ENCODE measurements at places on chromosomes 5 and 9.

DNA sequence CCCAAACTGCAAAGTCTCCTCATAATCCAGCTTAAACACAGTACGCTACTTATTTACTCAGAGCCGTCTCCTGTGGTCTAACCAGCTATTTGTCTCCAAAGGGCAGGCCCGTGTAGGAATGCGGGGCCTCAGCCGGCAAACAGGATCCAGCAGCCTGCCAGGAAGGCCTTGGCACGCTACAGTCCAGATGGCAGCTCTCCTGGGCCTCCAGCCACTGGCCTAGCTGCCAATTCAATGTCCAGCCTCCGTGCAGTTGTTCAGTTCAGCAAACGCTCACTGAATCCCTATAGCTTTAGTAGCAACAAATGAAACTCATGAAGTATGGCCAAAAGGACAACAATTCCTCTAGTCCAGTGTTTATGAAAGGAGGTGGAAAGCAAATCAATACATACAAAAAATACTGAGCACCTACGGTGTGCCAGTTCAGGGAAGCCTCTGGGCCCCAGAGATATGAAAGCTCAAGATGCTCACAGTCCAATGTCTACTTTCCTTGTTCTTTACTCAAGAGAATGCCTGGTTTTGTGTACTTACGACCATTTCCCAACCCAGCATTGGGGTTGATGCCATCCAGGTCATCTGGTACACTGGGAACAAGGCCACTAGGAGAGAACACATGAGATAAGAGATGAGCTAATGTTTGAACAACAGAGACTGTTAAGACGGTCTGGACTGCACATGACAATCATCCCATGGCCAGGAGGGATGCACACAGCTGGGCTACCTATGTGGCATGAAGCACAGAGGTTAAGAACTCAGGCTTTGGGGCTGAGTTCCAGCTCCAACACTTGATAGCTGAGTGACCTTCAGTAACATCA, 8.3 kb downstream of the CDK5RAP2 start:
- DNase-seq: peak; percentile 53

GRCh38 chr5:132607095-132607494, 50.3 kb downstream of the RAD50 start:
- DNase-seq: no peak

DNA sequence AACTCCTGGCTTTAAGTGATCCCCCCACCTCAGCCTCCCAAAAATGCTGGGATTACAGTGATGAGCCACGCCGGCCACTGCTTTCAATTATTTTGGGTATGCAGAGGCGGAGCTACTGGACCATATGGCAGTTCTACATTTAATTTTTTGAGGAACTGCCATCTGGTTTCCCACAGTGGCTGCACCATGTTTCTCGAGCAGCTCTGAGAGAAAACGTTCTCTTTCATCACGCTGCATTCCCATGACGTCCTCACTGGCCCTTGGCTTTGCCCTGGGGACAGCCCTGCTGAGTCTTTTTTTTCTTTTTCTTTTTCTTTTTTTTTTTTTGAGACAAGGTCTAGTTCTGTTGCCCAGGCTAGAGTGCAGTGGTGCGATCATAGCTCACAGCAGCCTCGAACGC, 35.5 kb upstream of the GRHPR start:
- no peak for DNase-seq

GRCh38 chr5:150469718-150470469, 20.4 kb upstream of the RPS14 start:
- DNase-seq: peak; percentile 95

DNA sequence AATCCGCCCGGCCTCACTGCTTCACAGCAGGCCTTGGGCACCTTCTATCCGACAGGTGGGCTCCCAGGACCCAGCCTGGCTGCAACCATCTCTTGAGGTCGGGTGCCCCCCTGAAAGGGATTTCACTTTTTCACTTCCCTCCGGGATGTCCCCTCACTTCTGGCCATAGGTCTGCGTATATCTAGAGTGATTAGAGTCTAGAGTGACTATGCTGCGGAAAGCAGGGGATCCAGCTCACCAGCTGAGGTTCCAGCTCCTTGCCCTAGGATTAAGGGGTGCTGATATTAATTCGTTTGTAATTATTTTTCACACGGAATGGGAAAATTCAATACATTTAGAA, 3.1 kb downstream of the DMRT2 start:
- no peak for DNase-seq

DNA sequence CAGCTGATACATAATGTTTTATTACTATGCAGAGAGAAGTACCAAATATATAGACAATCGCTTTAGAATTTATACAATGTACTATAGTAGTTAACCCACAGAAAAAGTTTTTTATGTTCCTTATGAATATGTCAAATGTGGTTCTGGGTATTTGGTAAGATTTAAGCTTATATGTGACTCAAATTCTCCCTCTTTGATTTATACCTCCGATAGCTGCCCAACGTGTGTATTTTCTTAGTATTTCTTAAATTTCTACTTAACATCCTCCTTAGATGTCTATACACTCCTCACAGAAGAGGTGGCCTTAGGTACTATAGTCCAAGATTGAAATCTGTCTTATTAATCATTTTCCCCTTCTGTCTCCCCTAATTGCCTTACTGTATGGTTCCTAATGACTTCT, 138.6 kb upstream of the TNFAIP8 start:
- DNase-seq: no peak

GRCh38 chr5:149680810-149681221, 49.3 kb upstream of the PPARGC1B start:
- DNase-seq: no peak

GRCh38 chr9:129084087-129084486, 3.2 kb downstream of the DOLPP1 start:
- no peak for DNase-seq

DNA sequence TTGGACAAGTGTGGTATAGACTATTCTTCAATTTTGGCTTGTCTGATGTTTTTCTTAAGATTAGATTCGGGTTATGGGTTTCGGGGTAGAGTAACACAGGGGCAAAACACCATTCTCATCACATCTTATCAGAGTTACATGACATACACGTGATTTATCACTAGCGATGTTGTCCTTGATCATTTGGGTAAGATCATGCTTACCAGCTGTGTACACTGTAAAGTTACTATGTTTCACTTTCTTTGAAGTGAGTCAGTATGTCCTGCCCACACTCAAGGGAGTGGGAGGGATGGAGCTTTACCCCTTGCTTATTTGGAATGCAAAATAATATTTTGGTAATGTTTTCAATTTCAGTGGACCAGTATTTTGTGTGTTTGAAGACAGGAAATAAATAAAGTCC, 101.8 kb upstream of the TAF11L2 start:
- DNase-seq: no peak

- DNase-seq: no peak
These were observed 325.1 kb downstream of the SPATA31D1 start for GRCh38 chr9:82313697-82314096.

DNA sequence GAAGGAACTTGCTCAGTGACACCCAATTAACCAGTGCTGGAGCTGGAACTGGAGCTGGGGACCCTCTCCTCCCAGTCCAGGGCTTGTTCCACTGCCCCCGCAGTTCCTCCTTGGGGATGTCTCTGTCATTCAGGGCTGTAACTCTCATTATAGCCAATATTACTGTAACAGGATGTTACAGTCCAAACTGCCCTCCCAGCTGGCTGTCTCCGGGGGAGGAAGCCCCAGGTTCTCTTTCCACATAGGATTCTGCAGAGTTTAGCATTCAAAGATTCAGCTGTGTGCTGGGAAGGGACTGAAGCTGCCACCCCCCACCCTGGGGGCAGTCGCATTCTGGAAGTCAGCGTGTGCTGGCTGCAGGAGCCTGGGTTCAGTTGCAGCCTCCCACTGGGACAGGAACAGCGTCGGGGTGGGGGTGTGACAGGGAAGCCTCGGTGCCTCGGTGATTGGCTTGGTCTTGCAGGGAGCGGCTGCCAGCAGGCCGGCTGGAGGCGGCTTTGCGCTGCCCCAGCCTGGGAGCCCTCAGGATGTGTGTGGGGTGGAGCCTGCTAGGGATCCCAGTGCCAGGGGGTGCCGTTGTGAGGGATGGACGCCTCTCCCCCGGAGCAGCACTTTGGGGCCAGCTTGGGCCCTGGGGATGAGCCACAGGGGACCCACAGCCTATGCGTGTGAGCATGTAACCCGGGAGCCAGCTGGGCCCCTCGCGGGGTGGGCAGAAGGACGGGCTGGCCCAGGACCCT, 101.1 kb downstream of the RGS3 start:
- peak; percentile 67 for DNase-seq

GRCh38 chr9:30075451-30076199, 2308.8 kb upstream of the ACO1 start:
- DNase-seq: peak; percentile 2

DNA sequence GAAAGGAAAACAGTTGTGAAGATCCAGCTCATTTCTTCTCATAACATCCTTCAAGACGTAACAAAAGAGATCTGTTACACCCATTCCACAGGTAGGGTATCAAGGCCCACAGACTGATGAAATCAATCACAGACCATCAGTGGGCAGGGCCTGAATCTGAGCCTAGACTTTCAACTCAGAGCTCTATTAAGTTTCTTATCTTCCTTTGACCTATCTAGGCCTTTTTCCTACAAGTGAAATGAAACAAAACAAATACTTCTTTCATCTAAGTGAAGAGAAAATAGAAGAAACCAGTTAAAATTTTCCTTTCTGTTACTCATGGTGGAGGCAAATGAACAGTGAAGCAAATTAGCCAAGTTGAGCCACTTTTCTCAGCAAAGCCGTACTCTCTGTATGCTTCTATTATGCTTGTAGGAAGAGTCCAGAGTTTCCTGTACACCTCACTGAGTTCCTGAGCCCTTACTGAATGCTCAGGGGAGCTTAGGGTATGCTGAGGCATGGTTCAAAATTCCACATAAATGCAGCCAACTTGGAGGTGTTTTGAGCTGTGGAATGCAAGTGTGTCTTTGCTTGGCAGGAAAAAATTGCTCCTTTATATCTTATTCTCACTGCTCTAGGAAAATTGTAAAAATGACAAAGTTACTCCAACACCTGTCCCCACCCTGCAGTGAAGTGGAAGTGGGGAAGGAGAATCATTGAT, 91.9 kb downstream of the FEM1C start:
- no peak for DNase-seq

GRCh38 chr9:107127608-107128007, 155.5 kb upstream of the RAD23B start:
- DNase-seq: peak; percentile 6

- DNase-seq: peak; percentile 72
These were observed at the start of gene CCDC69 for GRCh38 chr5:151223447-151224264. Gene CCDC69, minus strand, starts transcription at chr5:151224092. Its CDS starts 122 bp downstream, at chr5:151223970.

DNA sequence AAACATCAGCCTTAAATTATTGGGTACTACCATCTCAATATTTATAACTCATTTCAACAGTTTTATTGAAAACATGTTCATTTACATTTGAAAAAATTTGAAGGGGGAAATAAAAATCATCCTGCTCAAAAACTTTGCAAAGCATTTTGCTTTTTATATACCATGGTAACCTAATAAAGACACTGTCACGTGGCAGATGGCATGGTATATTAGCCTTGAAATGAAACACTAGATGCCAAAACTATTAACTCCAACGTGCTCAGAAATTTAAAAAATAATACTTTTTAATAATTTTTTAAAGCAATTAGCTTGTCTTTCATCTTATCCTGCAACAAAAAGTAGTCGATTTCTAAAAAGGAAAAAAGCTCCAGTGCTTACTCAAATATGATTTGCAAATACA, 88.6 kb upstream of the NFIB start:
- DNase-seq: no peak

DNA sequence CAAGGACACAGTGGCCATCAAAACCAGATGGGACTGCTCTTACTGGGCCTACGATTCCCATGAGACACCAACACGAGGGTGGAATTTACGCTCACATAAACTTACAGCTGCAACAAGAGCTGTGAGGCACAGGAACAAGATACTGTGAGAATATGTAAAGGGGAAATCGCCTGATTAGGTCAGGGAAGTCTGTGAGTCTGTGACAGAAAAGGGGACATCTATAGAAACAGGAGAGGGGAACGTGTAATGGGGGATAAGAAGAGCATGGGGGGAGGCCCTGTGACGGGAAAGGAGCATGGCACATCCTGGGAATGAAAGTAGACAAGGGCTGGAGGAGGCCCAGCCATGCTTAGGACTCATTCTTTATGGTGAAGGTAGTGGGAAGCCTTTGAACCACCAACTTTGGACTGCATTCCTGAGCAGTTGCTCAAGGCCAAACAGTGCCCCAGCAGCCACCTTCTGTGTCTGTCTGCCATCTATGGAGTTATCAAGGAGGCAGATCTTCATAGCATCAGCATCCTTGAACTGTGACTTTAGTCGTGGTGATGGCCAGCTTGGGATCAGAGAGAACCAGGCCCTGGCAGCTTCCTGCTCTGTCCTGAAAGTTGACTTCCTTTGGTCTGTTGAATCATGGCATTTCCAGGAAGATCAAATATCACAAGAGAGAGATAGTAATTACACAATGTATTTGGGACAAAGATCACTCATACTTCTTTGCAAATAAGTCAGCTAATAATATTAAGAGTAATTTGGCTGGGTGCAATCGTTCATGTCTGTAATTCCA, 87.9 kb upstream of the FAM169A start:
- DNase-seq: peak; percentile 20

DNA sequence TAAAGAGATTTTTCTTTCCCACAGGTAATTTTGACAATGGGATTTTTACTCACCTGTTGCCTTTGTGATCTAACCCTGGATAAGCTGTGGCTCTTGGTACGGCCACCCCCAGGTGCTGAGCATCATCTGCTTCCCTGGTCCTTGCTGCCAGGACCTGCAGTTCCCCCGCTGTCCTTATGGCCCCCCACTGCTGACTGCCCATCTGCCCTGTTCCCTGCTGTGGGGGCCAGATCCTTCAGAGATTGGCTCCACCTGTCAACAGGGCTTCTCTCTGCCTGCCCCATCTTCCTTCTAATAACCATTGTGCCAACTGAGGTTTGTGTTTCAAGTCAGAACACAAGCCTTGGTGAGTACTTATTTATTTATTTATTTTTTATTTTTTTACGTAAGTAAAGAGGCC, 183.3 kb downstream of the MAPKAP1 start:
- DNase-seq: no peak

DNA sequence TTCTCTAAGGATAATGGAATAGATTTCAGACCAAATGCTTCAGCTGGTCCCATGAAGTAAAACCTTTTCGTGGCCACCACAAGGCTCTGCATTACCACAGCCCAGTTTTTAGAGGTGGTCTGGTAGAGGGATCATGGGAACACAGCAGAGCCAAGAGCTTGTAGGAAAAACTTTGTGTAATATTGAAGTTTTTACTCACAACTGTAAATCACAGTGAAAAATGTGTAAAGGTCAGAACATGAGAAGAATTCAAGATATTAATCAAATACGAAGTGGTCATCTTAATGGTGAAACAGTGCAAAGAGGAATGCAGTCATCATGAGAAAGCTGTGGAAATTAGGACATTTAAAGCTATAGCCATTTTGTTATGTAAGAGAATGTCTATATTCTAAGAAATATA, 197.5 kb downstream of the NPR3 start:
- DNase-seq: peak; percentile 2

- DNase-seq: no peak
These were observed 181.3 kb upstream of the DMRT1 start for GRCh38 chr9:660227-660626.

DNA sequence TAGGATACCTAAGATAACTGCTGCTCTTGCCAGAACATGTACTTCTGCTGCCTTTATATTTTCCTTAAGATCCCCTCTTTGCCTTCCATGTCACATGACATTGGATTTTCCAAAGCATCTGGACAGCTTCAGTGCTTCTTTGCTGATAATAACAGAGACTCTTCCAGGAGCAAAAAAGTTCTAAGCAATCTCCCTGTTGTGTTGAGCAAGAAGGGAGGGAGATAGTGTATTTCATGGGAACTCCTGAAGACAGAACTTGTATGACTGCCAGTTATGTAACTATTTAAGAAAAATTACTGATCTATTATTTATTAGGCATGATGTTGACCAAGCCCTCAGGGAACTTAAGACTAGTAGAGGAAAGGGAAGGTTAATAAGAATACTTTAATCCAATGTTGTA, 454.7 kb downstream of the SPATA31D1 start:
- DNase-seq: peak; percentile 2

- DNase-seq: no peak
These were observed 119.9 kb downstream of the NTRK2 start for GRCh38 chr9:84789463-84789830.
